ENCODE measurements at places on chromosomes 4 and X.

- no peak for DNase-seq
These were observed 104.2 kb upstream of the TLR2 start for GRCh38 chr4:153579872-153580271.

GRCh38 chr4:127748957-127749356 is 18.8 kb downstream of the SLC25A31 start:
- DNase-seq = no peak

- no peak for DNase-seq
These were observed 18.7 kb upstream of the UGT2B10 start for GRCh38 chr4:68797048-68797447.

- DNase-seq = no peak
These were observed 540 bp downstream of the ZNF721 start for GRCh38 chr4:498328-498904.

- no peak for DNase-seq
These were observed 346.3 kb downstream of the FBXW7 start for GRCh38 chr4:152189451-152190179.

DNA sequence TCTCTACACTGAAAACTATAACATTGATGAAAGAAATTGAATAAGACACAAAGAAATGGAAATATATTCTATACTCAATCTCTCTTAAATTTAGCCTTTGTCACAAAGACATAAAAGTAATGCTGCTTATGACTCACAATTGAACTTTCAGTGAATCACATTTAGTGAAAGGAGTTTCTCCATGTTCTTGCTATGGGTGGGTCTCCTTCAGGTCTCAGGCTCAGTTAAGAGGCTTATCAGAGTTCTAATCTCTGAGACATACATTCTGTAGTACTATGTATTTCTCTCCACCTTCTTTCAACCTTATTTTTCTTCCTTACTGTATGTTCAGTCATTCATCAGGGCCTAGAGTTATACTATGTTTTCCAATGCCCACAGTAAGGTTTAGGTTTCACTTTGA is 220.9 kb downstream of the DTHD1 start:
- DNase-seq = no peak

DNA sequence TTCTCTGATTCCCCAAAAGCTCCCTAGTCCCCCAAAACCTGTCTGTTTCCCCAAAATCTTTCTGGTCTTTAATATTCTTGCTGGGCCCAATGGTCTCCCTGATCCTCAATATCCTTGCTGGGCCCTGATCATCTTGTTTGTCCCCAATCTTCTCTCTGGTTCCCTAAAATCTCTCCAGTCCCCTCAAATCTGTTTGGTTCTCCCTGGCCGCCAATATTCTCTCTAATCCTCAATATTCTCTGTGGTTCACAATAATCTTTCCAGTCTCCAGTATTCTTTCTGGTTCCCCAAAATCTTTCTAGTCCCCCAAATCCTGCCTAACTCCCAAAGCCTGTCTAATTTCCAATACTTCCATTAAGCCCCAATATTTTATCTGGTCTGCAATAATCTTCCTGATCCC is 18.5 kb downstream of the P2RY8 start:
- DNase-seq = no peak

DNA sequence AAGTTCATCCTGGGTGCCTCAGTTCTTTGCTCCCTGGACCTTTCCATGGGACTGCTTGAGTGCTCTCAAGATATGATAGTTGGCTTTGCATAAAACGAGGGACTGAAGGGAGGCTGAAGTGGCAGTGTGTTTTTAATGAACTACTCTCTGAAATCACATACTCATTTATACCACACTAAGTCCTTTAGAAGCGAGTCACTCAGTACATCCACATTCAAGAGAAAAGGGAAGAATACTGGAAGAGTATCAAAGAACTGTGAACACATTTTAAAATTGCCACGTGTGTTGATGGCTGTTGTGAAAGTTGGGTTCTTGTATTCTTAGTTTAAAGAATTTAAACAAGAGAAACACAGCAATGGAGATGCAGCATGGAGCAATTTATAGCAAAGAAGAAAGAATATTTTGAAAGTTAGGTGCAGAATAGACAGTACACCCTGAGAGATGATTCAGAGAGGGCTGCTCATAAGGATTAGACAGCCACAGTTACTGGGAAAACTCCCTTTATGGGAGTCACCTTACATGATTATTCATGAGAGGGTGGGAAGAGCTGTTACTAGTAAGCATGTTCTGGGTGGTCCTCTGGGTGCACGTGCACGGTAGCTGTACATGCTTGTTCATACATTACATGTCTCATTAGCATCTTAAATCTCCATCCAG is 380.7 kb downstream of the ADGRL3 start:
- DNase-seq = no peak

GRCh38 chr4:1285790-1286553 is 3.7 kb upstream of the MAEA start:
- no peak for DNase-seq

DNA sequence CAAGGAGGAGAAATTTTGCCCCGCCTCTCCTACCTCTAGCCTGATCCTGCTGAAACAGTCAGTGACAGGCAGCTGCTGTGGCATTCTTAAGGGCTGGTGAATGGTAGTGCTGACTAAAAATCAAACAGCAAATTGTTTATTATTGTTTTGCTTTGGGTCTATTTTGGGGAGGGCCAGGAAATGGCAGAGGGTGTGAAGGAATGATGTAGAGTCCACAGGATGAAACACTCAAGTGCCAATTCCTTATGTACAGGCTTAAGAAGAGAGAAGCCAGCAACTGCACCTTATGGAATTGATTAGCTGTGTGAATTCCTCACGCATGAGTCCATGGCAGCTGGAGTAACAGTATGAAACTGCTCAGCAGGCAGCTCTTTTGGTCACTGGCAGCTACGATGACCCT is 39.7 kb downstream of the VEGFC start:
- DNase-seq = peak; percentile 98

DNA sequence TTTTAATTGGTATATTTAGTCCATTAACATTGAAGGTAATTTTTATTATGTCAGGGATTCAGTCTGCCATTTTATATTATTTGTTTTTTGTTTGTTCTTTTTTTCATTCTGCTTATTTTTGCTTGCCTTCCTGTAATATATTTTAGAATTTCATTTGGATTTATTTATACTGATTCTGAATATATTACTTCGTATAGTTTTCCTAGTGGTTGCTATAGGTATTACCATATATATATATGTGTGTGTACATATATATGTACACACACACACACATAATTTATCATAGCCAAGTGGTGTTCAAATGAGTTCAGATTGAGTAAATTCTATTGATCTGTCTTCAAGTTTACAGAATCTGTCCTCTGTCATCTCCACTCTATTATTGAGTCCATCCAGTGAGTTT is 11.2 kb downstream of the CITED1 start:
- no peak for DNase-seq

DNA sequence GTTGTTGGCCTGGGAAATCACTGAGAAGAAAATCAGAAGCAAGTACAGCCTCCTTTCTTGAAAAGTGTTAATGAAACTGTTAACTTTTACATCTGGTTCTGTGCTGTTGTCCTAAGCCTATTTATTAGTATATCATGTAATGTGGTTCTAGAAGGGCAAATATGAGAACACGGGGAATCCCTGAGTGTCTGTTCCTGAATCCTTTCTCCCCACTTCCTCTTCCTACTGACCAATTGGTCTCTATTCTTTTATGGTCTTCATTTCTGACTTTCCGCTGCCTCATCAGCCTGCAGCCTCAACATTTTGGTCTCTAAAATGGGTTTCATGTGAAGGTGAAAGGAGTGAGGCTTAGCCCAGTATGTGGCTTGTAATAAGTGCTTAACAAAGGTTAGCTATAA is 159.9 kb upstream of the MAMLD1 start:
- no peak for DNase-seq

- DNase-seq = no peak
These were observed 170.0 kb downstream of the MID1 start for GRCh38 chrX:10450229-10450958.

DNA sequence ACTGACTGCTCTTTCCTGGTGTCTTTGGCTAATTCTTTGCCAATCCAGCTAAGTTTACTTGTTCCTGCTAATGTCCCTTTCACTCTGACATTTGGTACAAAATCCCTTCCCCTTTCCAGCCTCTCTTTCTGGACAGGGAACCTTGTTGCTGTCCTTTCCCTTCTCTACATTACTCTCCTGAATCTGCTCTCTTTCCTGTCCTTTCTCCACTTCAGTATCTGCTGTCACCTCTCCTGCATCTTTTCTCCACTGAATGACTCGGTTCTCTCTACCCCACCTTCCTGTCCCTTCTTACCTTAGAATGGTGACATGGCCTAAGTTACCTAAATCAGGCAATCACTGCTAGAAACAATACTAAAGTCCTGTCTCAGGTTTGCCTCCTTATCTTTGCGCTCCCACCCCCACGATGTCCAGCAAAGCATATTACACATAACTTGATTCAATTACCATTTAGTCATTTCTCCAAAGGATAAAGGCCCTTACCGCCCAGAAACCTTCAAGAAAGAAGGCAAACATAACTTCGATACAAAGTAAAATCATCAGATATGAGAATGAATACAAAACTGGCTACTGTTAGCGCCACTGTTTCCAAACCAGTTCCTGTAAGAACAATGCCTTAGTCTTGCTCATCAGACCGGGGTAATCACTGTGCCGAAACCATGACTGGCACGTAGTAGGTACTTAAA is 890 bp downstream of the BOD1L1 start:
- no peak for DNase-seq

- DNase-seq = no peak
These were observed 816.0 kb upstream of the PCDH10 start for GRCh38 chr4:132332932-132333723.

- no peak for DNase-seq
These were observed 10.5 kb upstream of the DHX15 start for GRCh38 chr4:24594887-24595286.

DNA sequence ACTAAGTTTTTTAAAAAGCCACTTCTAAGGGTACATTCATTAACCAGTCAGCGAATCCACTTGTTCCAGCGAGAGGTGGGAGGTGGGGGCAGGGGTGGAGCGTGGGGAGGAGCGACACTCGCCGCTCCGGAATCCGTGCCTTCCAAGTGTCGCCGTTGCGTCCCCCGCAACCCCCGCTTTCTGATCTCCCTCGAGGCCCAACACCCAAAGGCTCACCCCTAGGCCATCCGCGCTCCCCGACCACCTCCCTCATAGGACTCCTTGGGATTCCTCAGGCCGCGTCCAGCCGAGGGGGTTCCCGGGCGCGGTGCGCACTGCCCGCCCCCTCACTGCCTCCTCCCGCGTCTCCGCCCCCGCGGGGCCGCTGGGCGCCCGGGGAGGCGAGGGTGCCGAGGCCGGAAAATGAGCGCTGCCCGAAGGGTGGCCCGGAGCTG is 108.1 kb upstream of the STOX2 start:
- no peak for DNase-seq

DNA sequence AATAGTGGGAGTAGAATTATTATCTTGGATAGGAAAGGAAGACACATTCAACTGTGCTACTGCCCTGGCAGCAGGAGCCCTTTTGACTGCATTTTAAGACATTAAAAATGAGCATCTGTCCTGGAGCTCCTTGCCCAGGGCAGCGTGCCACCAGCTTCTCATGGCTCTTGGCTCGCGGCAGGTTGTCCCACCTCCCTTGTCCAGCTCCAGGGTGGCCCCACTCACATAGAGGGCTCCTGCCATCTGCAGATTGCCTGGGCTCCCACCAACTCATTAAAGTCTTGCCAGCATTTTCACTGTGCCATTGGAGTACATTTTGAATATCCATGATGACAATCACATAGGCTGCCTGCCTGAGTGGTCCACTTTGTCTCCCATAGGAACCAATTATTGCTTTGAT is 27.0 kb downstream of the CLCN4 start:
- no peak for DNase-seq

DNA sequence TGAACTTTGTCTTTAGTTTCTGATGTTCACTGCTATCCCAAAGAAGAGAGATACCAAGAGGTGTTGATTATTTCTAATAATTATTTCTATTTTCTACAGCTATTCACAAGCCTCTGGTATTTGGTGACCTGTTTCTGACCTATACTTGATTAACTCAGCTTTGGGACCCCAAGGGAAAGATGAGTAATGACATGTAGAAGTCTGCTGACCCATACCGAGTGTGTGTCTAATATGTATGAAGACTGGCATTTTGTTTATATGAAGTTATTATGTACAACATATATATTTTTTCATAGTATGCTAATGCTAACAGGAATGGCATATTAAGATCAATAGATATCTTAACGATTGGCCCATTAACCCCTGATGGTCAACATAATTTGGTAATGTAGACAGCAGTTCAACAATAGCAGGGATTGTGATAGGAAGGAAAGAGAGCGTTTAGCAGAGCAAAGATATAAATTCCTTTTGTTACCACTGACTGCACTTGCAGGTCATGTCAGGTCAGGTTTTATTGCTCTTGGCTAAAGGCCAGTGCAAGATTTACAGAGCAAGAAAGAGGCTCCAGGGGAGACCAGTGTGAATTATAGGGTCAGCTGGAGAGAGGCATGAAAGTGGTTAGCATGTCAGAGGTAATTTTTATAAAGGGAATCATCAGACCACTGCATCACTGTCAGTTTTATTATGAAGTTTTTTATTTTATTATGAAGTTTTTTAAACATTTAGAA is 94.7 kb upstream of the DIPK2B start:
- DNase-seq = peak; percentile 19

- no peak for DNase-seq
These were observed 30.0 kb downstream of the ZCCHC12 start for GRCh38 chrX:118853596-118853995.

DNA sequence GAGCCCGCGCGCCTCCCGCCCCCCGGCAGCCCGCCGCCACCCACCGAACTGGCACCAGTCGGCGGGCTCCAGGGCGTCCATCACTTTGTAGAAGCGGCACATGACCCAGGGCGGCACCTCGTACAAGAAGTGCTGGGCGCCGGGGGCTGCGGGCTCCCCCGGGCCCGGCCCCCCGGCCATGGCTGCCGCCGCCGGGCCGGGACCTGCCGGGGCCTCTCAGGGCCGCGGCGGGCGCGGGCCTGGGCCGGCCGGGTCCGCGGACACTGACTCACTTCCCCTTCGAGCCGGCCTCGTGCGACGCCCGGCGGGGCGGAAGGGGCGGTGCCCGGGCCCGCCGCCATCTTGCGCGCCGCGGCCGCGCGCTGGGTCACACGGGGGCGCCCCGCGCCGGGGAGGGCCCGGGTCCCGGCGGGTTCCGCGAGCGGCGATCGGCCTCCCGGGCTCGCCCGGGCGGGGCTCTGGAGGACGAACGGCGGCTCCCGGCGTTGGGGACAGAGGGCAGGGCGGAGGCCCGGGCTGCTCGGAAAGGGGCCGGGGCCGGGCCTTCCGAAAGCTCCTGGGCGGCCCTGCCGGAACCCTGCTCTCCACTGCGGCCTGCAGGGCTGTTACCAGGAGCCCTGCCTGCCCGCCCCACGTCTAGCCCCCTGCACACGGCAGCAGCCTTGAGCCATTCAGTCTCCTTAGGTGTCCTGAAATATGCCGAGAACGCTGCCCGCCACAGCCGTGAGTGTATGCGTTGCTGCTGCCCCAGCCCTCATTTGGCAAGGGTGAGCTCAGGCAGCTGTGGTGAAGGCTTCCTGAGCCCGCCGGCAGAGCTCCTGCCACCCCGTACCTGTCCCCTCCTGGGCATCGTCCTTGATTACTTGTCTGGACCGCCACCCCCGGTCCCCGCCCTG is at the start of gene IRAK1:
Gene IRAK1, minus strand, starts transcription at position 270 of the 896 bp plus-strand sequence. Its CDS starts 90 bp downstream, at position 180.
- no peak for DNase-seq

GRCh38 chr4:68349279-68349648 is 626 bp downstream of the YTHDC1 start:
- no peak for DNase-seq

- no peak for DNase-seq
These were observed 92.8 kb downstream of the NFKB1 start for GRCh38 chr4:102594000-102594399.
